ENCODE measurements at places on chromosomes 13 and 19. TPM values are rescaled to one million over a fixed set of nuclear protein-coding genes. Genes with fewer than 3 reads are reported as not detected.

CNN1 gene
- total RNA-seq = 0.58 TPM

GRCh38 chr13:47650209-47650608 is 350.9 kb downstream of the SUCLA2 start:
- DNase-seq = no peak

DNA sequence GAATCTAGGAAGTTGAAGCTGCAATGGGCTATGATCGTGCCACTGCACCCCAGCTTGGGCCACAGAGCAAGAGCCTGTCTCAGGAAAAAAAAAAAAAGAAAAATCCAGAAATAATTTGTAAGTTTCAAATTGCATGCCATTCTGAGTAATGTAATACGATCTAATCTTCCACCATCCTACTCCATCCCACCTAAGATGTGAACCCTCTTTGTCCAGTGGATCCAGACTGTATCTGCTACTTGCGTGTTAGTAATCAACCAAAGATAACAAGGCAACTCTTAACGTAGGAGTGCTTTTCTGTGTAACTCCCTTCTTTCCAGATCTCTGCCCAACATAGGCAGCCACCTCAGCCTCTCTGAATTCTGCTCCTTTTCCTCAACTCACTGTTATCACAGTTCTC is 24.3 kb downstream of the RFC3 start:
- DNase-seq = no peak

GRCh38 chr19:46998445-46999125 is 21.1 kb upstream of the NPAS1 start:
- no peak for DNase-seq

- DNase-seq = peak; percentile 96
Measured at GRCh38 chr13:20825477-20825875, 51.7 kb upstream of the EEF1AKMT1 start.

DNA sequence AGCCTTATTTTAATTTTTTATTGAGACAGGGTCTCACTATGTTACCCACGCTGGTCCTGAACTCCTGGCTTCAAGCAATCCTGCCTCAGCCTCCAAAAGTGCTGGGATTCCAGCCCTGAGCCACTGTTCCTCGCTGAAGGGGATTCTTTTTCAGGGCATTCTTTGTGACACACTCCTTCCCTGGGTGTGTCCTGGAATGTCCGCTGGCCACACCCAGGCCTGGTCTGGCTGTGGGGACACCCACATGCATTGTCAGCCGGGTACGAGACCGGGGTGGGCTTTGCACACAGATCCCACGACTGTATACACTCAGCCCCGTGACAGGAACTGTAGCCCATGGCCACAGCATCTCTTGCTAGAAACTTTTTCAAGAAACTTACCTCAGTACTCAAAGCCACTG is 34.4 kb upstream of the GATAD2A start:
- DNase-seq = no peak

DCAF15 gene
- total RNA-seq = 28.8 TPM

DNA sequence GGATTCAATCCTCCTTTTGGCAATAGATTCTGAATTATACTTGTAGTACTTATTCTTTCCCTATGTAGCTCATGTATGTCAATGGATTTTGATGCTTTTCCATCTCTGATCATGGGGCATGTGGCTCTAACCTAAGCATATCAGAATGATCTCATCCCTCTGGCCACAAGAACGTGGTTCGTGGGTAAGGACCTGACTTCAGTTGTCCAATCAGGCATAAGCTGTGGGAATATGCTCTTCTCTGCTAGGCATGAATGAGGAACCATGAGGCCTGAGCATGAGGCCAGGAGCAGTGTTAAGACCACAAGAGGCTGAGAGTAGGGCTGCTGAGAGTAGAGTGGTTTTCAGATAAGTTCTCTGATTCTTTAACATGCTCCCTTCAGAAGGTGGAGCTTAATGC is 292.4 kb upstream of the TSHZ3 start:
- peak; percentile 55 for DNase-seq

ONECUT3 gene
- total RNA-seq = 0.06 TPM

PRSS57 gene
- total RNA-seq = not detected

ZNF560 gene
- total RNA-seq = not detected

ZNF470 gene
- total RNA-seq = 1.8 TPM

ZGLP1 gene
- total RNA-seq = 1.9 TPM

ADM5 gene
- 1.2 TPM for total RNA-seq

DNA sequence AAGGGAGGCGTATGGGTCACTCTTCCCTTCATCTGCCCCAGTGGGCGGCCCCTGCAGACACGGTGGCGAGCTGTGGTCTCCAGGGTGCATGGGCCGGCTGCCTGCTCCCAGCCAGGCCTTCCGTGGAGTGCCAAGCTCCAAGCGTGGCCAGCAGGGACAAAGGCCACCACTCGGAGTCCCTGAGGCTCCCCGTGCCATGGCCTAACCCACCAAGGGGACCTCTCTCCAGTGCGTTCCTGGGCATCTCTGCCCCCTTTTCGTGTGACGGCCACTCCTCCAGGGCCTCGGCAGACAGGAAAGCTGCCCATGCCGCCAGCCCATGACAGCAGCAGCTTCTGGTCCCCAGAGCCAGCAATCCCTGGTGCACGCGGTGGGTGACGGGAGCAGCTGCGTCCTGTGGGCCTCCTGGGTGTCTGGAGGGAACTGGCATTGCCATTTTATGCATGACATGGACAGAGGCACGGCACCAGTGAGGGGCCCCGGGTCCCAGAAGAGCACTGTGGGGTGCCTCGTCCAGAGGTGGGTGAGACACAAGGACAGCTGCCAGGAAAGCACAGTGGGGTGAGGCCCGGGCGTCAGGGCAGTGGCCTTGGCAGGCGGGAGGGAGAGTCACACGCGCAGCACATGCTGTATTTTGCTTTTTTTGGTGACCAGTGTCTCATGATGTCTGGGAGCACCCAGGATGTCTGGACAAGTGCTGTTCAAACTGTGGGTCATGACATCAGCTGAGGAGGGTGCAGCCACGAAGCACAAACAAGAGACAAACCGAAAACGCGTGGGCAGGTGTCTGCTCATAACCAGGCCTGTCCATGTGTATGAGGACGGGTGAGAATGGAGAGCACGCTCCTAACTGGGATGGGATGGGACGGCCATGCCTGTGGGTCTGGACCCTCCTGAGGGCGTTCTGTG is 32.3 kb downstream of the CEBPG start:
- DNase-seq = no peak

CEACAM21 gene
- not detected for total RNA-seq

APLP1 gene
- total RNA-seq = 47.1 TPM

- peak; percentile 83 for DNase-seq
Measured at GRCh38 chr13:27578121-27579030, 42.0 kb downstream of the LNX2 start.

RASGRP4 gene
- total RNA-seq = not detected

- DNase-seq = no peak
Measured at GRCh38 chr13:45015300-45015699, 26.0 kb downstream of the GPALPP1 start.

DNA sequence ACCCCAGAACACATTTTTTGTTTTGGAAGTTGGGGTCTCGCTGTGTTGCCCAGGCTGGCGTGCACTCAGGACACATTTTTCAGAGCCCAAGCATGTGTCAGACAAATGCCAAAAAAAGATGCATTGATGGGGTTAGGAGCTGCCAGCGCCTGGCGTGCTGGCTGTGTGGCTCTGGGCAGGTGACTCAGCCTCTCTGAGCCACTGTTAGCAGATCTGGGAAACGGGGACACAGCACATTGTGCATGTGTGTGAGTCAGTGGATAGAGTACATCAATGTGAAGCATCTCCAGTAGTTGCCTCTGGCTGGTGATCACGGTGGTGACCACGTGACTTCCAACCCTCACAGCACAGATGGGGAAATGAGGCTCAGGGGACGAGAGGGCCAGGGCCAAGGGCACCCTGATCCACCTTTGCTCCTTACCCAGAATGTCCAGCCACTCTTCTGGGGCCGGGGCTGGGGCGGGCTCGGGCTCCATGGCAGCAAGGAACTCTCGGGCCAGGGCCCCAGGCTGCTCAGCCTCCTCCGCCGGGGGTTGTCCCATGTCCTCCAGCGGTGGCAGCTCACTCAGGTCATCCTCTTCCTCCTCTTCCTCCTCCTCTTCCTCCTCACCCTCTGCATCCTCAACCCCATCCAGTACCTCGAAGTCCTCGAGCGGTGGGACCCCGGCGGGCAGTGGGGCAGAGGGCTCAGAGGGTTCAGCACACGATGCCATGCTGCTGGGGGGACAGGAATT is 1.9 kb downstream of the FKBP8 start:
- DNase-seq = peak; percentile 47

Data from LHCN-M2 (cell line).